ENCODE measurements at places on chromosomes 11 and 22.
A peak's percentile ranks its signal among the peaks of the same experiment; 100 is the strongest.

GRCh38 chr11:125874556-125875124 lies 12.8 kb upstream of the HYLS1 start:
- DNase-seq: peak; percentile 22

DNA sequence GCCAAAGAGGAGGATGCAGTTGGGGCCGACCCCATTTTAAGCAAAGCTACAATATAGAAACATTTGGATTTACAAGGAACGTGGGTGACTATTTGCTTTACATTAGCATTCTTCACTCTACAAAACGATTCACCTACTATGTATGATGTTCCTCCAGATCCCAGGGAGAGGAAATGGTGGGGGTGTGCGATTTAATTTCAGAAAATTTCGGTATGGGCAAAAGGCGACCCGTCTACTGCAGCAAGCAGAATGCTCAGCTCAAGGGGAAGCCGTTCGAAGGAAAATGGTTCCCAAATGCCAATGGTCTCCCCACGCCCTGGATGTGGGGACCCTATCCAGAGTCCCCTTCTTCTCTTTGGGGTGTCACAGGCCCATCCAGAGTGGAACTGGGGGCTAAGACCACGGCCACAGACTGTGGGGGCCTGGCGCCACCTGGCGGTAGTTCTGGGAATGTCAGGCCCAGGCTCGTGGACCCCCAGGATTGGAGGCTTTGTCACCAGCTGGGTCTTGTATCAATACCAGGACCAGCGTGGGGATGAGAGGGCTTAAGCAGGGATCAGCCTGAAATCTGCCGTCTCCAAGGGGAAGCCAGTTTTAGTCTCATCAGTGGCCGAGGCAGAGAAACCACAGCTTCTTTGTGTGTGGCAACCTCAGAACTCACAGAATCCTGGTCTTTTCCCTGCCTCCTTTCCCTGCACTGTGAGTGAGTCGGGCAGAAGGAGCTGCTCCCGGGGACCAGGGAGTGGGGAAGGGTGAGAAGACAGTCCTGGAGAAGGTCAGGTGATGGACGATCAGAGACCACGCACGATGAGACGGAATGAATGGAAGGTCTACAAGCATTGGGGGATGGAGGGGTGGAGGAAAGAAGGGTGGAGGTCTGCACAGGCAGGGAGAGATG lies 8.4 kb downstream of the LRRC10B start:
- peak; percentile 49 for DNase-seq

DNA sequence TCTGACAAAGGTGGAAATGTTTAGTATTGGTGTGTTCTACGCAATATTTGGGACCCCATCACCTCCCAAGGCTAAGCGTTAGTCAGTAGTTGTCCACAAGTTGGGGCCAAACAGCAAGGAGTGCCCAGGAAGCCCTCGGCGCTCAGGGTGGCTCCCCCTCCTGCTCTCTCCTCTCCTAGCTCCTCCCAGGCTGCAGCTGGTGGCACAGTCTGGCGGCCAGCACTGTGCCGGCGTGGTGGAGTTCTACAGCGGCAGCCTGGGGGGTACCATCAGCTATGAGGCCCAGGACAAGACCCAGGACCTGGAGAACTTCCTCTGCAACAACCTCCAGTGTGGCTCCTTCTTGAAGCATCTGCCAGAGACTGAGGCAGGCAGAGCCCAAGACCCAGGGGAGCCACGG lies 16.8 kb downstream of the CD5 start:
- DNase-seq: no peak

- DNase-seq: no peak
Observed at GRCh38 chr22:49577168-49578060, 250.3 kb downstream of the BRD1 start.

DNA sequence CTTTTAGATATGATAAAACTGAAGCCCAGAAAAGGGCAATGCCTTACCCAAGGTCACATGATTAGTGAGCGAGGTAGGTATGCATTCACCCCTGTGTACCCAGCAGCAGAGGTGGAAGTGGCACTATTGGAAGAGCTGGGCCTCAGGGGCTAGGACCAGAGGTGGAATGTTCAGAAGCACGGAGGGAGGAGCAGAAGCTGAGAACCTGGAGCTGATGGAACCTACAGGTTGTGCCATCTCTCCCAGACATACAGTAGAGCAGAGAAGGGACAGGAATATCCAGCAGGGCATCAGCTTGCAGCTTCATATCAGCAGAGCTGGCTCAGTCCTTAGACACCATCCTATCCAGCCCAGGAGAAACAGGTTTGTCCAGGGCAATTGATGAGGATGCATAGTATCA lies 14.6 kb upstream of the FCHSD2 start:
- no peak for DNase-seq

- no peak for DNase-seq
Observed at GRCh38 chr11:19845626-19846025, 133.0 kb downstream of the NAV2 start.

- DNase-seq: no peak
Observed at GRCh38 chr11:94656968-94657367, 89.8 kb downstream of the PIWIL4 start.

DNA sequence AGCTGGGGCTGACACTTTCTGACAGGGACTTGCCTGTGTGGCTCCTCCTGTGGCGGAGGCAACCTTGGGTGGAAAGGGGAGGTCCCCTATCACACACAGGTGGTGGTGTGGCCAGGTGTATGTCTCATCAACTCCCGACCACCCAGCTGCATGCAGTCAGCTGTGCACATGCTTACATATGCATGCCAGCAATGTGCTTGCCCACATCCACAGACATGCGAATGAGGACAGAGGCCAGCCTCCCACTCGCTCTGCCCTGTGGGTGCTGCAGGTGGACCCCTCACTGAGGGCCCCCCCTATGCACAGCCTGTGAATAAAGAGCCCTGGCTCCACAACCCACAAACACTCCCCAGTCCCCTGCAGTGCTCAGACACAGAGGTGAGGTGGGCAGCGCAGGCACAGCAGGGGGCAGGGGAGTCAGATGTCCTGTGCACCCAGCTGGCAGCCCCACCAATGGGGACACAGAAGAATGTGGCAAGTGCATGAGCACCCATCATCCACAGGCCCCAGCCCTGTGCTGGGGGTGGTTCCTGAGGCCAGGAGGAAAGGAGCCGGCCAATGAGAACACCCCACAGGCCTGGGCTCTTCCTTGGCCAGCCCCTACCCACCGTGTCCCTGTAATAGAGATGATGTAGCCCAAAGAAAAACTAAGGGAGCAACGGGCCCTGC lies 9.5 kb downstream of the GNB1L start:
- no peak for DNase-seq

GRCh38 chr11:63534895-63535461 lies 1.6 kb upstream of the PLAAT4 start:
- no peak for DNase-seq

- no peak for DNase-seq
Observed at GRCh38 chr22:32572741-32573500, 98.3 kb downstream of the FBXO7 start.

GRCh38 chr11:21630934-21631478 lies 561.9 kb upstream of the ANO5 start:
- DNase-seq: no peak

GRCh38 chr11:107590460-107591377 lies at the start of gene ELMOD1:
Gene ELMOD1 (plus strand): TSS chr11:107591147. CDS start chr11:107618190, 27,043 bp downstream.
- DNase-seq: peak; percentile 17

GRCh38 chr11:64539239-64539638 lies 51.8 kb upstream of the SLC22A12 start:
- DNase-seq: no peak

Measured in activated CD4-positive, alpha-beta T cell treated with anti-CD3 and anti-CD28 coated beads, Interleukin-2, amount 50 U/mL, for 4 hours (primary cell).